ENCODE measurements at places on chromosomes 2 and 18.
A peak's percentile ranks its signal among the peaks of the same experiment; 100 is the strongest.

DNA sequence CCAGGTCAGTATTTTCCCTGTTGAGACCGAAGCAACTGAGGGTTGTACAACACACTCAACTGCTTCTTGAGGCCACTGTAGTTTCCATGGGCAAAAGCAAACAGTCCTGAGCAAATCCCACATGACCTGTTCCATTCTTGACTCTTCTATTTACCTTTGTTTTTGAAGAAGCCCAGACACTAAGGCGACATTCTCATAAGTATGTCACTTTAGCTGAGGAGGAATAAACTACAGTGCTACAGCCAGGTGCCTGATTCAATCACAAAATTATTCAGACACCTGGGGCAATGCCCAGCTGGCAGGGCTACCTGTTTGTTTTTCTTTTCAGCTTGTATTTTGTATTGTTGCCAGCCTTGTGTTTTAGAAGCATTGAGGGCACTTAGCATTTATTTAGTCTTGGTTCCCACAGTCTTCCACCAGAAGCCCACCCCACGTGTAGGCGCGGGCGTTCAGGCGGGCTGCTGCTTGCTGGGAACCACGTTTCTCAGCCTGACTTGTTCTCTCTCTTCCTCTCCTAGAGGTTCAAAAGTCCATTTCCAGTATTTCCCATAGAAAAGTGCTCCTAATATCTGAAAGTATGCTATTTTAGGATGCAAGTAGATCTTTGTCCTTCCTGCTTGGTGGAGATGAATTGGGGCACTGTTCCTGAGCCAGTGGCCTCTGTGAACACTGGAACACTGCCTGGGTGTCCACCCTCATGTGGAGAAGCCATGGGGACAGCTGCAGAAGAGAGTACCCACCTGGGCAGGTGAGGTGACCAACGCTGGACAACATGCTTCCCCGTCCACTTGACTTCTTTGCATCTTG, 99.0 kb upstream of the COPS8 start:
- no peak for DNase-seq

DNA sequence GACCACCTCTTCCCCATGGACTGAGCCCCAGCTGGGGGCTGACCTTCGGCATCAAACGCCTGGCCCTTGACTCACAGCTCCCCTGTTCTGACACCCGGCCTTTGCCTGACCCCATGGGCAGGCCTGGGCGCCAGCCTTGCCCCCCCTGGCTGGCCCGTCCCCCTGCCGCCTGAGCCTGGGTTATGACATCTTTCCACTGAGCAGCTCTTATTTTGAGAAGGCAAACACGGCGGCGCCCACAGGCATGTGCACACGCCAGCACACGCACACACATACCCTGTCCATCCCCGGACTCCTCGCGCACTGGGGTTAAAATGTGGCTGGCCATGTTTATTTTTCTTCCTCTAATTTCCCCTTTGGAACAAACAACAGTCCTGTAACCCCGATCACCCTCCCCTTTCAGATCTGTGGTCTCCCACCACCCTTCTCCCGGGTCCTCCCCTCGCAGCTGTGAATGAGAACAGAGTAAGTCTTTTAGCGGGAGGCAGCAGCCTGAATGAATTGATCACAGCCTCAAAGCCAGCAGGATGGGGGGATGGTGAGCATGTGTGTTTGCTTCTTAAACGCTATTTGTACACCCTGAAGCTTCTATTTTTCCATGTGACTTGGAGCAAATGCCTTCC, 11.8 kb upstream of the ATOH8 start:
- no peak for DNase-seq

DNA sequence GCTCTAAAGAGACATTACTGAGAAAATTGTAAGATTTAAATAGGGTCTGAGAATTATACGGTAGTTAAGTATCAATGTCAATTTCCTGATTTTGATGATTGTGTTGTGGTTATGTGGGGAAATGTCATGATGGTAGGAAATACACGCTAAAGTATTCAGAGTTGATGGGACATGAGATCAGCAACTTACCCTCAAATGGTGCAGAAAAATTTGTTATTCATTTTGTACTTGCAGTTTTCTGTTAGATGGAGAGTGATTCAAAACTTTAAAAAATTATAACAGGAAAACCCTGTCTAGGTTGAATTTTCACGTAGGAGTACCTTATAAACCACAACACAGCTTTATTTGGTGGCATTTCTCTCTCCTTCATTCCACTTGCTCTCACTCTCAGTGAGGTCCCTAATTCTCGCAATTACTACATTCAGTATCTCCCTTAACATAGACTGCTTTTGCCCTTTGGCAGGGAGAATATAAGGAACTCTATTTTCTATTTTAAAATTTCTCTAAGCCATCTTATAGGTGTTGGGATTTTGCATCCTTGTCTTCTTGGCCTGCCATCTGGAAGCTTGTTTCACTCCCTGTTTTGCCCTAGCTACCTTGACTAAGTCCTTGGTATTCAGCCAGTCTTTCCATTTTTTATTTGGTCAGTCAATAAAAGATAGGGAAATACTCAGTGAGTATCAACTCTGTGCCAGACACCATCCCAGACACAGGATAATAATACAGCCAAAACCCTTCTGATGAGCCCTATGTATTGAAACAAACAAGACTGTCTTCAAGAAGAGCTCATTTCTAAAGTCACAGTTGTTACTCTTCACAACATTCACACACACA, 550.6 kb upstream of the ACVR2A start:
- no peak for DNase-seq

DNA sequence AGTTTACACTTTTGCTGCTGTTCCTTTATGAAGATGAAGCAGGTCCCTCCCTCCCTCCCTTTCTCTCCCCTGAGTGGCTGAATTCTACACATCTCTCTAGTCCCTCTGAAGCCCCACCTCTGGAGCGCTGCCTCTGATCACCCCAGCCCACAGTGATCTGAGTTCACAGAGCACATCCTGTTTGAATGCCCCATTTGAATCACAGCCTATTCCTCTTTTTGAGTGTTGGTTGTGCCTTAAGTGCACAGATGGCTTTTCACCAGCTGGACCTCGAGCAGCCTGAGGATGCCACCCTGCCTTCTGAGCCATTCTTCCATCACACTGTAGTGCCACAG, 87.1 kb downstream of the ITGB1BP1 start:
- DNase-seq = no peak

GRCh38 chr2:18900691-18901141, 311.3 kb upstream of the NT5C1B start:
- no peak for DNase-seq

DNA sequence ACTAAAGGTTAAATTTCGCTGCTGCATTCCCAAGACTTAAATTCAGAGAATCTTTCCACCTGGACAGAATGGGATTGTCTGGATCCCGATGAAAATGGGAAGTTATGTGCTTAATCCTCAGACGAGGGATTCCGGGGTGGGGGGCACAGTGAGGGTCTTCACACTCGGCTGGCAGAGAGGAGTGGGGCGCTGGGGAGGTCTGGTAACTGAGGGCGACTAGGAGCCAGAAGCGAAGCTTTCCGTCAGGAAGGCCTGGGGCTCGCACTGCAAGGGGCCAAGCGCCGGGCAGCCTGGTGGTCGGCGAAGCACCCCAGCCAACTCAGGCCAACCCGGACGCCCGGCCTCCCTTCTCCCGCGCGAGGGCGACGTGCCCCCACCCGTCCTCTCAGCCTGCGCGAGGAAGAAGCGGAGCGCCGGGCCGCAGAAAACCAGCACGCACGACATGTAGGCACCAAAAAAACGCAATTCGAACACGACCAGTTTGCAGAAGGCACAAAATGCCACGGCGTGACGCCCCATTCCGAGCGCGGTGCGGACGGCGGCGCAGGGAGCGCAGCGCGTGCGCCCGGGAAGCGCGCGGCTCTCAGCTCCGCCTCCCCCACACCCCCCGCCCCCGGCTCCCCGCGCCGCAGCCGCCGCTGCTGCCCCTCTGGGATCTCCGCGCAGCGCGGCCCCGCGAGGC, 188.1 kb downstream of the ZEB2 start:
- DNase-seq = no peak

DNA sequence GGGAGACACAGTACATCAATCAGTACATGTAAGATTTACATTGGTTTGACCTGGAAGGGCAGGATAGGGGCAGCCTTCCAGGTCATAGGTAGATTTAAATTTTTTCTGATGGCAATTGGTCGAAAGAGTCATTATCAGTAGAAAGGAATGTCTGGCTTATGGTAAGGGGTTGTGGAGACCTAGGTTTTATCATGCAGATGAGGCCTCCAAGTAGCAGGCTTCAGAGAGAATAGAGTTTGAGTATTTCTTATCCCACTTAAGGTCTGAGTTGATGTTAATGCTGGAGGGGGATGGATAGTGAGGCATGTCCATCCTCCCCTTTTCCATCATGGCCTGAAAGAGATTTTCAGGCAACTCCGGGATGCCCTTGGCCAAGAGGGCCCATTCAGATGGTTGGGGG, 60.7 kb downstream of the SPTBN1 start:
- DNase-seq = no peak

DNA sequence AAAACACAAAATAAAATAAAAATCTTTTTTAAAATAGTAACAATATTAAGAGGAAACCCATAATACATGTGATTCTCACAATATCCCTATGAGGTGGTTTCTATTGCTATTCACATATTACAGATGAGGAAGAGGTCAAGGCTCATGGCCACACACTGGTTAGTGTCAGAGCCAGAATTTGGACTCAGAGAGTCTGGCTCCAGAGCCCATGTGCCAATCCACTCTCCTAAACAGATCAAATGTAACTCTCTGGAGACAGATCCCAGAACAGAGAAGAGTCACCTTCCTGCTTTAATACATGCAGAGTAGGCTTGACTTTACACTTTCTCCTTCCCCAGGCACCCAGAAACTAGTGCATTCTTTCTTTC, 10.1 kb upstream of the SLC11A1 start:
- no peak for DNase-seq

DNA sequence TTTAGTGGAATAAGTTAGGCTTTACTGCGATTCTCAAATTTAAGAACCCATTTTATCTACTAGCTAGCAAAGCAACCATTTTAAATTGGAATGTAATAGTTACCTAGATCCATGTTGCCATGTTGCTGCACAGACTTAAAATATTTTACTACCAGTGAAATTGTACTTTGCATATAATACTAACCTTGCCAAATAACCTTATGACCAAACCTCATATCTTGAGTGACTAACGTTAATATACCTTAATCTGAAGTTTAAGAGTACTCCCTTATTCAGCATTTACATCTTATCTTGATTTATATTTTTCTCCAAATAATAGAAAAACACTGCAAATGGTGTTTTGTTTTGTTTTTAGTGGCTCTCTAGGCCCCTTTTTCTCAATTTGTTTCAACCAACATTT, 50.3 kb upstream of the NAB1 start:
- no peak for DNase-seq

DNA sequence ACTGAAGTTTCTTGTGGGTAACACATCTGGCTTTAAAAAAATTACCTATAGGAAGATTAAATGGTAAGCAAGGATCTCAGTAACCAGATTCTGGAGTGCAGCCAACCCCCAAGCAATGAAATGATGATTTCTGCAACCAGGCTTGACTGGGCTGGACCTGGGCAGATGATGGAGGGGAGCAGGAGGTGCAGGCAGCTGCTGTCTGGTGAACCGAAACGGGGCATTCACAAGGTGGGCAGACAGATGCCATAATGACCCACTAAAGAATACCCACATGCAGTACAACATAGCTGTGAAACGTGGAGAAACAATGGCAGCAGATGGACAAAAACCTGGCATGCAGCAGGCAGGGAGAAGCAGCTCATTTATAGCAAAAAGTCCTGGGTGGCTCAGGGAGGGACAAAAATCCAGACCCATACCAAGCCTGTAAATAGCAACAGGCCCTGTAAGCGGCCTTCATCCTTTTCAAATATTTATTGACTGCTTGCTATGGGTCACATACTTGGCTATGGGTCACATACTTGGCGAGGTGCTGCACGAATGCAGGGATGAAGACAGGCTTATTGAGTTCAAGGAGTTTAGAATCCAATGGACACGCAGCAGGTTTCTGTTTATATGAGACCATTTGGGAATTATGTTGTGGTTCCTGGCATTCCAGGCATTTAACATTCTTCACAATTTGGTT, 244.7 kb downstream of the HRH4 start:
- no peak for DNase-seq

DNA sequence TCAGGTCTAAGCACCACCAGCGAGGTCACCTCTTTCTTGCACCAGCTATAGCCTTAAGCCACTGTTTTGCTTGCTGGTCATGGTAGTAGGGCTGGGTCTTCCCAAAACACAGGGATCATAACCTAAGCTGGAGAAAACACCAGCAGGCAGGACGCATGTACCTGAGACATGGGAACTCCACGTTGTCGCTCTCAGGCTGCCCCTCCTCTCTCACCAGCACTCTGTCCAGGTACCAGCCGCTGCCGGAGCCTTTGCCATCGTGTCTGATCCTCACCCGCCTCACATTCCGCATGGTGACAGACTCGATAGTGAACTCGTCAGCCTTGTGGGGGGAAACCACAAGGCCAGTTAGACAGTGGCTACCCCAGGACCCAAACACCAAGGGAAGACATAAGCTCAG, 79.5 kb downstream of the LOXHD1 start:
- DNase-seq = no peak

GRCh38 chr2:176763851-176764404, 448.7 kb upstream of the HNRNPA3 start:
- no peak for DNase-seq

- no peak for DNase-seq
These were observed 157.3 kb downstream of the CTNNA2 start for GRCh38 chr2:79670198-79670597.

DNA sequence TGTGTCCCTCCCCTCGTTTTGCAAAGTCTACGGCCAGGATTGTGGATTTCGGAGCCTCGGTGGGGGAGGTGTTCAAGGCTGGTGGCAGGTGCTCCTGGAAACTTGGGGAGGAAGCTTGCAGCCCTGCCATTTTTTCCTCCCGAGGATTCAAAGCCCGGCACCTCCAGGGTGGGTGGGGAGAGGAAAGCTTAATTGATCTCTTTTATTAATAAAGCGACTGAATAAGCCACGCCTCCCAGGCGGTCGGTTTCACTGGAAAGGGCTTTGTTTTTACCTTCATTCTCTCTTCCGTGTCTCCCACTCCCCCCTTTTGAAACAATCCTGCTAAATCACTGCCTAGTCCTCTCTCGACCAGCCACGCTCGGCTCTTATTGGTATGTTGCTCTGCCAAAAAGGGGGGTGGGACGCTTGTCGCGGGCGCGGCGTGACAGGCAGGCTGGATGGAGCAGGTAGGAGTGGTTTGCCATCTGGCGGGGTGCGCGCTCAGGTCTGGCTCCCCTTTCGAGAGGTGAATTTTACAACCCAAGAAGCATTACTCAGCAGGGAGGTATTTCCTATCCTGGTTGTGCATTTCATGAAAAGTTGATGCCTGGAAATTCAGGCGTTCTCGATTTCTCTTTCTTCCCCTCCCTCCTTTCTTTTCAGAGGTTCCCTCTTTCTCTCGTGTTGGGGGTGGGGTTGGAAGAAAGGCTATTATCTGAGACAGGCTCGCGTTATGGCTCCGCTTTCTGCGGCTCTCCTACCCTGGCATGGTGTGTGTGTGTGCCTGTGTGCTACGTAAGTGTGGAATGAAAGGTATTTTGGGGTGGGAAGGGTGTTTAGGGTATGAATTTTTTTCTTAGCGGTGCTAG, 1.4 kb downstream of the NEDD4L start:
- DNase-seq = peak; percentile 15

- DNase-seq = no peak
These were observed 91.9 kb upstream of the GPC1 start for GRCh38 chr2:240343548-240343947.
